Fibroblast of pulmonary artery (primary cell): ENCODE measurements at places on chromosomes 13 and 19.
A peak's percentile ranks its signal among the peaks of the same experiment; 100 is the strongest.

GRCh38 chr13:67033170-67033569 is 197.0 kb downstream of the PCDH9 start:
- no peak for DNase-seq

GRCh38 chr19:12944104-12944674 is 1.5 kb upstream of the RAD23A start:
- no peak for DNase-seq

GRCh38 chr13:69595181-69595580 is 512.4 kb upstream of the ATXN8OS start:
- DNase-seq, result no peak

DNA sequence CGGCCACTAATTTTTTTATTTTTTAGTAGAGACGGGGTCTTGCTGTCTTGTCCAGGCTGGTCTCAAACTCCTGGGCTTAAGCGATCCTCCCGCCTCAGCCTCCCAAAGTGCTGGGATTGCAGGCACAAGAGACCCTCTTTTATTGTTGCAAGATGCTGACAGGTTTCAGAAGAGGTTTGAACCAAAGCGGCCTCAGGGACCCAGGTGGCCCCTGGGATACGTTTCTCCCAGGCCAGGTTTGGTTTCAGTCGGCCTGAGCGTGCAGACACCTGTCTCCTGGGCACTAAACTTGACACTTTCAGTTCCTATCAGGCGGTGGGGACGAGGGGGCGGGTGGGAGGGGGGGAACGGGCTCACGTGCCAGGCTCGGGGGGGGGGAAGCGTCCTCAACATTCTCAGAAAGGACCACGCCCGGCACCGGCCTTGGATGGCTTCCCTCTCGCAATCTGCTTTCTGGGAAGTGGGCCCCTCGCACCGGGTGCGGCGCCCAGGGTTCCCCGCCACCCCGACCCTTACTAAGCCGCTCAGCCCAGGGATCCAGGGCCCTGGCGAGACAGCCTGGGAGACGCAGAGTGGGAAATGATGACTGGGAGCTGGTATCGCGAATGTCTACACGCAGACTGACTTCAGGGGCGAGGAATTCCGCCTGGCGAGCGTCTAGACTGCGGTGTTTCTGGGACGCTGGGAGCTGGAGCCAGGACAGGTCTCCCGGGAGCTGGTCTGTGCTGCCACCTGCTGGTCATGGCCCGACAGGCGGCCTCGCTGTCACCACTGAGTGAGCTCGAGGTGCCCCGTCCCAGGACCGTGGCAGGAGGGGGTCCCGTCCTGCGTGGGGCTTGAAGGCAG is 91.6 kb downstream of the GNG7 start:
- DNase-seq, result peak; percentile 96

- no peak for DNase-seq
These were observed 342.5 kb downstream of the SPRY2 start for GRCh38 chr13:79998381-79998880.

DNA sequence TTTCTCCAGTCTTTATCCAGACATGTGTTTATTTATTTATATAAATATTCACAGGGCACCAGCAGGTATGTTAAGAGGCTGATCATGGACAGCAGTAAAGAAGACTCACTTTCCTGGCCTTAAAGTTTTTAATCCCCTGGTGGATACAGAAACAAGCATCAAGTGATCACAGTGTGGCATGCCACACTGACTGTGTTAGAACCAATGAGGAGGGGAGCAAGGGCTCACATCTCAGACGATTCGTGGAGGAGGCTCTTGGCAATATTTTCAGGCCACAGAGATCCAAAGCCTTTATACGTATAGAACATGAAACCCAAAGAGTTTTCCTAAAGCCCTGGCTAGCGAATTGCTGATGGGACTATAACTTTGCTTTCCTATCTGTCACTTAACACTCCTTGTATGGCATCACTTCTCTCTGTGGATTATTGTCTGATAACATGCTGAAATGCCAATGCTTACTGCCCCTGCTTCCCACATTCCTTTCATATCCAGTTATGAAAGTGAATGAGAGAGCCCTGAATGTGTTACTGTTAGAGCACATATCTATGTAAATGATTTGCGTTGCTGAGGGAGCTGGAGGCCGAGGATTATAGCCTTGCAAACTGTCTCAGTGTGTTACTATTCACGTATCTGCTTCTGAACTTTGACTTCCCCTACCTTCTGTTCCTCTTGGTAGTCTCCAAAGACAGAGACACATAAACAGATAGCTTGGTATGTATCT is 37.6 kb downstream of the POLR1D start:
- peak; percentile 33 for DNase-seq

- DNase-seq, result peak; percentile 36
These were observed 634 bp upstream of the DIAPH3 start for GRCh38 chr13:60164234-60164889.

DNA sequence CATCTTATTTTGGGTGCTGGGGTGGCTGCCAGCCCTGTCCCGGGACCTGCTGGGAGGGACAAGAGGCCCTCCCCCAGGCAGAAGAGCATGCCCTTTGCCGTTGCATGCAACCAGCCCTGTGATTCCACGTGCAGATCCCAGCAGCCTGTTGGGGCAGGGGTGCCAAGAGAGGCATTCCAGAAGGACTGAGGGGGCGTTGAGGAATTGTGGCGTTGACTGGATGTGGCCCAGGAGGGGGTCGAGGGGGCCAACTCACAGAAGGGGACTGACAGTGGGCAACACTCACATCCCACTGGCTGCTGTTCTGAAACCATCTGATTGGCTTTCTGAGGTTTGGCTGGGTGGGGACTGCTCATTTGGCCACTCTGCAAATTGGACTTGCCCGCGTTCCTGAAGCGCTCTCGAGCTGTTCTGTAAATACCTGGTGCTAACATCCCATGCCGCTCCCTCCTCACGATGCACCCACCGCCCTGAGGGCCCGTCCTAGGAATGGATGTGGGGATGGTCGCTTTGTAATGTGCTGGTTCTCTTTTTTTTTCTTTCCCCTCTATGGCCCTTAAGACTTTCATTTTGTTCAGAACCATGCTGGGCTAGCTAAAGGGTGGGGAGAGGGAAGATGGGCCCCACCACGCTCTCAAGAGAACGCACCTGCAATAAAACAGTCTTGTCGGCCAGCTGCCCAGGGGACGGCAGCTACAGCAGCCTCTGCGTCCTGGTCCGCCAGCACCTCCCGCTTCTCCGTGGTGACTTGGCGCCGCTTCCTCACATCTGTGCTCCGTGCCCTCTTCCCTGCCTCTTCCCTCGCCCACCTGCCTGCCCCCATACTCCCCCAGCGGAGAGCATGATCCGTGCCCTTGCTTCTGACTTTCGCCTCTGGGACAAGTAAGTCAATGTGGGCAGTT is 8.6 kb downstream of the CALM3 start:
- DNase-seq, result no peak

- DNase-seq, result peak; percentile 30
These were observed 35.4 kb downstream of the DNAJC15 start for GRCh38 chr13:43058831-43059230.

DNA sequence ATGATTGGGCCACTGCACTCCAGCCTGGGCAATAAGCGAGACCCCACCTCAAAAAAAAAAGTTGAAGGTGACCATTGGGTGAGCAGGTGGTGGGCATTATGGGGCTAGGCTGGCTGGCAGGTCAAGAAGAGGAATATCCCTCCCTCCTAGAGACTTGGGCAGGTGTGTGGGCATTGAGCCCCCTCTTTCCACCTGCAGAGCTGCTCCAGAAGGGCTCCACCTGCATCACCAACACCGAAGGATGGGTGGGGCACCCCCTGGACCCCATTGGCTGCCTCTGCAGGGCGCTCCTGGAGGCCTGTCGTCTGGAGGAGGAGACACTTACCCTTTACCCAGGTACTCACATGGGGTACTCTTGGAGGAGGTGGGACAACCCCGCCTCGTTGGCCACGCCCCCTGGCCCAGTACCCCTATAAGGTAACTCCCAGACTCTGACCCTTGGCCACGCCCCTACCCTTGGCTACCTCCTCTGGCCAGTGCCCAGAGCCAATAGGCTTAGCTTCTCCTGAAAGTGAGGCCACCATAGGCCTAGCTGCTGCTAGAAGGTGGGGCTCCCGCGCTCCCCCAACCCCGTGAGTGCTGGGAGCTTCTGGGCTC is 21.9 kb downstream of the ZSWIM4 start:
- DNase-seq, result no peak

DNA sequence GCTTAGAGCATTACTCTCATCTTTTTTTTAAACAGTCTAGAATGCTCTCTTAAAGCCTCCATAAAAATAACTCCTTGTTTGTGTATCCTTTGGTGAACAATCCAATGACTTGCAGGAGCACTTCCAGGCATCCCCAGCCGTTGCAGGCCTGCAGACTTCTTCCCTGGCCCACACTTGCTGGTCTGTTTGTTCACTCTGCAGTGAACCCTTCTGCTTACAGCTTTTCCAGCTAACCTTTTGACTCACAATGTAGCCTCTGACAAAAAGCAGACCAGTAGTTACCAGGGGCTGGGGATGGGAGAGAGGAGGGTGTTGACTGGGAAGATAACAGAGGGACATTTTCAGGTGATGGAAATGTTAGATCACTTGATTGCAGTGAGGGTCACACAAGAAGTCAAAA is 9.1 kb downstream of the GPR42 start:
- DNase-seq, result no peak

GRCh38 chr13:46479283-46479682 is 73.7 kb upstream of the LRCH1 start:
- no peak for DNase-seq

- DNase-seq, result no peak
These were observed 92.7 kb downstream of the LHFPL6 start for GRCh38 chr13:39510316-39510695.

DNA sequence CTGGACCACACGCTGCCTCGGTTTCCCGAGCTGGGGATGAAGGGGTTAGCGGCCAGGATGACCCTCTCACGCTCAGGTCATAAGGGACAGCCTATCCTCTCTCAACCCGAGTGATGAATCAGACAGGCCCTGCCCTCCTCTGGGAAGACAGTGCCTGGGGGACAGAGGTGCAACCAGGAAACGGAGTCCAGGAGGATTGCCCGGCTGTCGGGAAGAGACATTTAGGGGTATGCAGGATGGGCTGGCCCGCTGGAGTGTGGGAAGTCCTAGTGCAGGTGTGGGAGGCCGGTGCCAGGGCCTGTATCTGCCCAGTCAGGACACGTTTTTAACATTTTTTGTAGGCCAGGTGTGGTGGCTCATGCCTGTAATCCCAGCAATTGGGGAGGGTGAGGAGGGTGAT is 8.3 kb downstream of the LSM7 start:
- DNase-seq, result no peak

GRCh38 chr19:10952809-10953208 is 8.0 kb upstream of the SMARCA4 start:
- DNase-seq, result no peak

GRCh38 chr13:30339738-30340330 is 32.5 kb upstream of the KATNAL1 start:
- DNase-seq, result peak; percentile 21

DNA sequence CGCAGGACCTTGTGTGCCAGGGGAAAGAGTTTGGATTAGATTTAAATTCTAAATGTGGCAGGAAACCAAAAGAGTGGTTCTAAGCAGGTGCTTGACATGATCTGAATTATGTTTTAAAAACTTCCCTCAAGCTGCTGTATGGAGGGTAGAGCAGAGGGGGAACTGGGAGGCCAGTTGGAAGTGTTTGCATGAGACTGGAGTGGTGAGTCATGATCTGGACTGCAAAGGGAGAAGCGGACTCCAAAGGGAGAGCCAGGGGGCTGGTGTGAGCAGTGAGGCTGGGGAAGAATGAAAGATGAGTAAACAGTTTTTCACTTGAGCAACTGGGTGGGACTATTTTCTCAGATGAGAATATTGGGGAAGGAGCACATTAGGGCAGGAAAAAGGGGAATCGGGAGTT is 206.1 kb downstream of the DNAJC15 start:
- DNase-seq, result peak; percentile 68

GRCh38 chr19:36674201-36674600 is 7.6 kb upstream of the ZNF461 start:
- no peak for DNase-seq

- no peak for DNase-seq
These were observed 3.1 kb downstream of the CEACAM3 start for GRCh38 chr19:41799444-41800000.
